ENCODE measurements at places on chromosomes 5 and 9.

DNA sequence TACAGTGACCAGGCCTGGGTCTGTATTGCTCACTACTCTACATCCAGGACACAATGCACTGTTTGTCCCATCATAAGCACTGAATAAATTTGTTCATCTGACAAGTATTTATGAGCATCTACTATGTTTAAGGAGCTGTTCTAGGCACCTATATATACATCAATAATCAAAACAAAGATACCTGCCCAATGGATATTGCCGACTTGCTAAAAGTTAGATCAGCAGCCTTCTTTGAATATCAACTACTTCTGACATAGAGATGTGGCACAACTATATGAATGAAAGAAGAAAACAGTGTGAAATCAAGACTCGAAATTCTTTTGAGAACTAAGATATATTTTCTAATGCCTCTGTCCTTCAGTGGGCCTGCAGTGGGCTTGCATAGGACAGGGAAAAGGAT is 215.7 kb downstream of the ARL15 start:
- no peak for DNase-seq

DNA sequence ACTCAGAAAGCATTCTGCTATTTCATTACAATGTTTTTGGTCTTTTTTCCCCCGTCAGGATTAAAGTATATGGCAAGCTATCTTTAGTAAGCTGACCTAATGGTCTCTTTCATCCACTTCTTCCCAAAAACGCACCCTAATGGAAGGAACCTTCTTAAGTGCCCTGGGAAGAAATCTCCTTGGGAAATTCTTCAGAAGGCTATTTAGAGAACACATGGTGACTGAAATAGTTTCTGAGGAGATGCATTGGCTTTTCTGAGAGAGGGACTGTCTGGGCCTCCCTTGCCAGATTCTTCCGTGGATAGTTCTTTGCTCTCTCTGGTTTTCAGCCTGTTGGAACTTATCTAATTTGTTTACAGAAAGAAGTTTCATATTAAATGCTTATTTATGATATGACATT is 524.1 kb upstream of the MEF2C start:
- DNase-seq, result no peak

DNA sequence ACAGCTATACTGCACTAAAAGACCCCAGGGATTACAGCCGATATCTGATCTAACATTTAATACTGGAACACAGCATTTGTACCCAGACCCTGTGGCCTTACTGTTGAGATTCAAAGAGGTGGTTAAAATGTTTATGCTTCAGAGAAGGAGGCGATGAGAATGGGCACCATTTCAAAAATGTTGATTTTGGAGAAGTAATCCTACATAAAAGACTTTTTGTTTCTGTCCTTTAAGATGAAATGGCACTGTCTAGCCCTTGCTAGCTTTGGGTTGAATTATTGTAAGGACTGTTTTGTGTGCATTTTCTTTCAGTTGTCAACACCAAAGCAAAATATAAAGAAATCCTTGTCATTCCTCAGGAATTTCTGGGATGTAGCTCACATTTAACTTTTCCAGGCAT is 288.5 kb upstream of the ANKH start:
- no peak for DNase-seq

DNA sequence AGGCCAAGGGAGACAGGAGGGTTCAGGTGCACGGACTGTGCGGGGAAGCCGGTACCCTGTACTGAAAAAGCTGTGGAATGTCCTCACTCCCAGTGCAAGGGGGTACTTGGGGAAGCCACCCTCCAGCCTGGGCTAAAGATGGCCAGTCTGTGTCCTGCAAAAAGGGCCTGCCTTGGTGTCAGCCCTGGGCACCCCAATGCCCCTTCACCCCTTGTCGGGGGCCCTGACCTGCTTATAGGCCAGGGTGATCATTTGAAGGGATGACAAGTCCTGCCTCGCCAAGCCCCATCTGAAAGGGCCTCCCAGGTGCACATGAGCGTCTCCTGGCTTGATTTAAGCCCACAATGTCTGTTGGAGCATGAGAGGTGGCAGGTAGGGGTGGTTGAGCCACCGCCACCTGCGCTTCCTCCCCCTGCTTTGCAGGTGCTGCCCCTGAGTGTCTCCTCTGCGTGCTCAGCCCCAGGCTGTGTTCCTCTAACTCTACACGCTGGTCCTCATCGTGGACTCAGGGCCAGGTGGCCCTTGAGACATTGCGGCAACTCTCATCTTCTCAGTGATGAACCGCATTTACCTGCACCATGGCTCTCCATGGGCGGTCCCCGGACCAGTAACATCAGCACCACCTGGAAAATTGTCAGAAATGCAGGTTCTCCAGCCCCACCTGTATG is 97.0 kb downstream of the ANKRD33B start:
- no peak for DNase-seq

DNA sequence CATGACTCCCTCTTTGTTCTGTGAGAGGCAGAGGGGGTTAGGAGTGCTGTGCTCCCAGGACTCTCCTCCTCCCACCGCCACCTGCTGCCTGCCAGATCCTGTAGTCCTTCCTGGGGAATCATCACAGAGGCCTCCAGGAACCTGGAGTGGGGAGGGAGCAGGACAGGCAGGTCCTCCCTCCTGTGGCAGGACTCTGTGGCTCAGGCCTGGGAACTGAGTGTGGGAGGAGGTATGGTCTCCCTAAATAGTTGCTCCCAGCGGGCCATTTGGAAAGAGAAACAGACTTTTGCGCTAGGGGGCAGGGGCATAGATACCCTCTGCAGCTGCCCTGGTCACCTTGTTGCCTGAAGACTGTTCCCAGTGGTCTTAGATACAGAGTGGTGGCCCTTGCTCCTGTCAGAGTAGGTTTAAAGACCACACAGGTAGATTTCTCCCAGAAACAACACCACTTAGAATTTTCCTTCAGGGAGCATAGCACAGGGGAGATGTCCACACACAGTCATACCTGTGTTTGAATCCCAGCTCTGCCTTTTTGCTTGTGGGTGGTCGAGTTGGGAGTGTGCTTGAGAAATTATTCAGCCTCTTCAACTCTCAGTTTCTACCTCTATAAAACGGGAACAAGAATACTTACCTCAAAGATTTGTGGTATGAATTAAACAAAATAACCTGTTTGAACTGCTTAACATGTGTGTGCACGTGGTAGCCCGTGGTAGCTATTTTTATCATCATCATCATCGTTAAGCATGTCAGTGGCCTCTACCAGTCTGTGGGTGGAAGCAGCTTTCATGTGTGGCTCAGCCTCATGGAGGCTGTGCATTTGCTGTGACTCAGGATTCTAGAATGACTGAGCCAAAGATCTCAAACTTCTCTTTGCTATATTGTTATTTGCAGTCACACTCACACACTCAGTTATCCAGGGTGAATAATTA is 55.8 kb downstream of the SLC22A5 start:
- DNase-seq, result peak; percentile 94

GRCh38 chr5:74282490-74282889 is 358.0 kb downstream of the ENC1 start:
- no peak for DNase-seq

GRCh38 chr5:169511708-169512107 is 71.9 kb upstream of the SPDL1 start:
- no peak for DNase-seq

GRCh38 chr5:177233802-177234201 is 69.7 kb downstream of the RAB24 start:
- DNase-seq, result no peak

DNA sequence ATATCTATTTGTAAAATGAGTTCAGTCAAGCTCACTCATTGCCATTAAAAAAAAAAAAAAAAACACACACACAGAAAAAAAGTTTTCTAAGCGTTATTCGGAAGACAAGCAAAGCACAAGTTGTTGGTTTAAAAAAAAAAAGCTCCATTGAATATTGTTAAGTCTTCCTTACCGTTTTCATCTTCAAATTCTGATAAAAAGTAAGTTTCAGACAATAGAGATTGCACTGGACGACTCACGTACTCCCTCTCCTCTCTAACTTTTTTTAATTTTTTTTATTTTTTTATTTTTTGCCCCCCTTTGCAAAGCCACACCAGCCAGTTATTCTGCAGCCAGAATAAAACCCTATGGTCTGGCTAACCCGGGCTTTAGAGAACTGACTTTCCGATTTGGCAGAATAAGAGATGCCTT is 544 bp downstream of the ADAMTS6 start:
- DNase-seq, result peak; percentile 7

DNA sequence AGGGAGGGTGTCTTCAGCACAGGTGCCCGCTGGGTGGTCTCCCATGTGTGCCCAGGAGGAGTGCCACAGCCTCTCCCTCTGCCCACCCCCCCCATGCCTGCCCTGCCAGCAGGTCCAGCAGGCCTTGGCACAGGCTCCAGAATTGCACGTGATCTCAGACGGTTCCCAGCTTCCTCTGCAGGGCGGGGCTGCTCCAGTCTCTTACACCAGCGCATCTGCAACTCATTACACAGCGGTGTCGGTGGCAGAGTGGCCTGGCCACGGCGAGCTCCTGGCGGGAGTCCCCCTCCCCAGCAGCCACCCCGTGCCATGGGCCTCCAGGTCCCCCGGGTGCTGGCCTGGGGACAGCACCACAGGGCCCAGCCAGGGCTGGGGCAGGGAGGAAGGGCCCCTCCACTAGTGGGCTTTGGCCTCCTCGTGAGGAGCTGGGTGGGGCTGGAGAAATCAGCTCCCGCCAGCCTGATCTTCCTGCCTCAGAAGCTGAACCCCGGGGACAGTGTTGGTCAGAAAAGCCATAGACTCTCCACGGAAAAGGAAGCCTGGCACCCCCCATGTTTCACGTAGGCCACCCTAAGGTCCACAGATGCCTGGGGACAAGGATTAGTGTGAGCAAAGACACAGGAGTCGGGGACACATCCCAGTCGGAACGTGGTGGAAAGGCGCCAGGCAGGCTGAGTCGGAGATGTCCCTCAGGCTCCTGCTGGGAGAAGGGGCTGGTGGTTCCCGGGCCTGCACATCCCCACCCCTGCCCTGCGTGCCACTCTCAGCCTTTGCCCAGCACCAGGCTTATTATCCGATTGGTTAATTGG is 40.2 kb downstream of the RXRA start:
- DNase-seq, result peak; percentile 65

DNA sequence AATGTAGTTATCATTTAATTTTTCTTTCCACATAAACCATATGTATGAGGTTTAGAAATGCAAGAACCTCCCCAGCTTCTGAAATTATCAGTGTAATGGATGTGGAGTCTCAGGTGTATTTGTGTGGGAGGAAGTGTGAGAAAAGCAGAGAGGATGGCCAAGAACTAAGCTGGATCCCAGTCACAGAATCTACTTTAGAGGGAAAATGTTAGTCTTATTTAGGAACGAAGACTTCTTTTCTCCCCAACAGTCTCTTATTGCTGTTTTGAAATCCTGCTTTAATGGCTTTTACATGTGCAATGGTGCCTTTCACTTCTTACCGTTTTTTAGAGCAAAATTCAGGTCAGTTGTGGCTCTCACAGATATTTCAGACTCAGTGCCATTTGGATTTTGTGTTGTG is 3.0 kb downstream of the EQTN start:
- no peak for DNase-seq

DNA sequence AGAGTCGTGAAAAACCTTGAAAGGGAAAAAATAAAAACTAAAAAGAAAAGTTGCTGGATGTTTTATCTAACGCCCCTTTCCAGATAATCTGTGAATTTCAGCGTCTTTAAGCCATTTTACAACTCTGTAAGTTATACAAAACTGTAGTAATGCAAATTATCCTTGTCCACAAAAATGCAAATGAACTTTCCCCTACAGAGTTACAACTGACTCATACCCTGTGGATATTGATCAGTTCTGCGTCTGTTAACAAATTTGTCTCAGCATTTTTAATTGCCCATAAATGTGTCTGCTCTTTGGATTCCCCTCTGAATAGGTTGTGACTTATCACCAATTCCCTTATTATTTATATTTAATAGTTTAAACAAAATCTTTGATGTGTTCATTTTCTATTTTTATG is 105.9 kb upstream of the PRLR start:
- DNase-seq, result no peak

- no peak for DNase-seq
Observed at GRCh38 chr5:115194676-115195075, 25.0 kb upstream of the TRIM36 start.

DNA sequence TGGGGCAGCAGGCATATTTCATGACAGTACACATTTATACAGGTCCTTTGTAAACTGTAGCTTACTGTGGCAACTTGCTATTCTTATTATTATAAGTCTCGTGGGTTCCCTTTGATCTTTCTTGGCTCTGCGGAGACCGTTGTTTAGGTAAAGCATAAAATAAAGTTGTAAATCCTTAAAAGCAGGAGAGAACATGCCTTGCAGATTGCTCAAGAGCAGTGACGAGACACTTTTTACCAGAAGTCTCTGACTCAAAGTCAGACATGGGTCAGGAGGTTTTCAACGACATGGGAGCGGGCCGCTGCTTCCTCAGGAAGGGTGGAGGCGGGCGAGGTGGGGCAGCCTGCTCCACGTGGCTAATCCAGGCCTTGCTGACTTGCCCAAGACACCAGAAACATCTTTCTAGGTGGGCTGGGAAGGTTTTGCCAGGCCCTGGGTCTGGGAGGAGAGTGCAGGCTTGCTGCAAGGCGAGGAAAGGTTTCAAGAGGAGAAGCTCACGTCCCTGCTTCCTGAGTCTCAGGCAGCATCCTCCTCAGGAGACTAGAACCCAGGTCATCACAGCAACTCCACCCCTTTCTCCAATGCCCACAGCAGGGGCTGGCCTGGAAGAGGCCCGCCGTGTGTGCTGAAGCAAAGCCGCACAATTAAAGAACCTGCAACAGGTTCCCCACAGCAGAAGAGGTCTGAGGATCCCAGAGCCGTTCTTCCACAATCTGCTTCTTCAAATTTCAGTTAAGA is 6.5 kb downstream of the TBC1D2 start:
- DNase-seq, result peak; percentile 97

GRCh38 chr5:122300374-122300773 is 11.7 kb upstream of the SNCAIP start:
- no peak for DNase-seq

DNA sequence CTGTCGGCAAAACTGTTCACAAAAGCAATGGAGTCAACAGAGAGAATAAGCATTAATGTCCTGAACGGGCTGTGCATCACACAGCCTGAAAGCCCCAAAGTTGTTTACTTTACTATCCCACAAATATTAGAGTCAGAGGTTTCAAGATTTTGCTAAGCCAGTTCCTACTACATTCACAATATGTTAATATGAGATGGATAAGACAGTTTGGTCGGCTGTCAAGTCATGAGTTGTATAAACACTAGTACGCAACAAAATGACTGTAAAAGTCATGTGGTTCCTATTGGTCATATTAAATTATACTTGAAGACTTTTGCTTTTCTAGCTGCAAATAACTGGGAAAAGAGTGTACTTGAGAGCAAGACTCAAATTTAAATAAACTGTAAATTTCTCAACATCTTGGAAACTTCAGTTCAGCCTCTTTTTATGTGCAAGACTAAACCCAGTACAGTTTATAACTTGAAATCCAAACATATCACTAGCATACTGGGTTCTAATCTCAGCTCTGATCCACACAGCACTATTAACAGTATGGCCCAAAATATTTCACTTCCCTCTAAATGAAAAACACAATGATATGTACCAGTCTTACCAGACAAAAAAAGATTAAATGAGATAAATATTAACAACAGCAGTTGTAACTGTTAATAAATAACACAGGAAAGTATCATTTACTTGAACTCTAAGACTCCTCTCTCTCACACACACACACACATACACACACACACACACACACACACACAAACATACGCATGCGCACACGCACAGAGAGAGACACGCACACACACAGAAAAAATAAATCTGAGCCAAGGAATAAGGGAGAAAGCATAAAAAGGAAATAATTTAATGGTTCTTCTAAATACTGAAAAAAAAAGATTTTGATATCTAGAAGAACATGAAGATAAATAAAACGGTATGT is 33.1 kb downstream of the FANCC start:
- DNase-seq, result no peak

Measured in bronchial epithelial cell (primary cell).